ENCODE measurements at places on chromosomes 7 and 10.

DNA sequence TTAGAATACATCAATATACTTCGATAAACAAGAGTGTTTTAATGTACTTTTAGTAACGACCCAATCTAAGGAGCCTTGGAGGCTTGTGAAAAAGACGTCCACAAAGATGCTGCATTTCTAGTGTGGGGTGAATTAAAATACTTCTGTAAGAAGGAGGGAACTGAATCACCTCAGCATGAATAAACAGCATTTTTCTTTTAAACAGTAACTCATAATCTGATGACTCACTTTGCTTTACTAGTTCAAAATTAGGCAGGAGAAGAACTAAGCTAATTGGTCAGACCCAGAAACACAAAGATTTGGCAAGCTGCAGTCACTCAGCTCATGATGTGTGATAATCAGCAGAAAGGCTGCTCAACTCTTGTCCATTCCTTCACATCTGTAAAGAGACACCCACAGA lies 24.2 kb downstream of the NCOA4 start:
- H3K4me3 ChIP-seq, result no peak overlapping the region
- H3K27me3 ChIP-seq, result no peaks in the 10 kb centered on the region
- no peaks in the 10 kb centered on the region for H3K4me1 ChIP-seq

- no peaks in the 10 kb centered on the region for H3K36me3 ChIP-seq
- DNase-seq, result no peak
- no peak overlapping the region for H3K4me3 ChIP-seq
- no peaks in the 10 kb centered on the region for H3K27me3 ChIP-seq
These were observed 35.8 kb upstream of the HECW1 start for GRCh38 chr7:43076606-43077005.

DNA sequence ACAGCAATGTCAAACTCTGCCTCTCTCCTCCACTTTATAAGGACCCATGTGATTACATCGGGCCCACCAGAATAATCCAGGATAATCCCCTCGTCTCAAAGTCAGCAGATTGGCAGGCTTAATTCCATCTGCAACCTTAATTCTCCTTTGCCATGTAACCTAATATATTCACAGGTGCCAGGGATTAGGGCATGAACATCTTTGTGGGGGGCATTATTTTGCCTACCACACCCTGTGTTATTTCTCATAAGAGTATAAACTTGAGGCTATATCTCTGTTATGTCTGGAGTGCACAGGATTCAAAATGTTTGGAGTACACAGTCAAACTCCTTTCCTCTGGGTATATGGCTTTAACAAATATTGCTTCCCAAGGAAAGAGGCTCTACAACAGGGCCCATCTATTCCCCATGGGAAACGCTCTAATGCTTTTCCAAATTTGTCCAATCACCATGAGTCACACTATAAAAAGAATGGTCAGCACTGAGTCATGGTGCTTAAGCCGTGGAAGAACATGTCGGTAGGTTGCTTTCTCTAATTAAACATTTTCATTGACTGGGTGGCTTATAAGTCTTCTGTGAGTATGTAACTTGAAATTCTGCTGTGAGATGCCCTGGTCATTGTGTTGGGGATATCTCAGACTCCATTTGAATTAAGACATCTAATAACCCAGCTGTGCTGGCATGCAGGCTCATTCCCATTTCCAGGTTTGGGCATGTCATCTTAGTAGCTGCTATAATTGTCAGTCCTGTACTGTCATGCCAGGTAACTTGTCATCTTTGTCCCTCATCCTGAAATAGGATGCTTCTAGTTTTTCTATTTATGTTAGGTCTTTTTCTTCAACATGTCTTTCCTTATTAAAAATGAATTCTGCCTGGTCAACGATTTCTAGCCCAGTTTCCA lies 11.5 kb upstream of the AKR1B10 start:
- peaks cover 4% of the 10 kb centered on the region for H3K27me3 ChIP-seq
- no peaks in the 10 kb centered on the region for H3K4me1 ChIP-seq
- DNase-seq, result no peak
- no peak overlapping the region for H3K27ac ChIP-seq
- no peaks in the 10 kb centered on the region for H3K36me3 ChIP-seq

DNA sequence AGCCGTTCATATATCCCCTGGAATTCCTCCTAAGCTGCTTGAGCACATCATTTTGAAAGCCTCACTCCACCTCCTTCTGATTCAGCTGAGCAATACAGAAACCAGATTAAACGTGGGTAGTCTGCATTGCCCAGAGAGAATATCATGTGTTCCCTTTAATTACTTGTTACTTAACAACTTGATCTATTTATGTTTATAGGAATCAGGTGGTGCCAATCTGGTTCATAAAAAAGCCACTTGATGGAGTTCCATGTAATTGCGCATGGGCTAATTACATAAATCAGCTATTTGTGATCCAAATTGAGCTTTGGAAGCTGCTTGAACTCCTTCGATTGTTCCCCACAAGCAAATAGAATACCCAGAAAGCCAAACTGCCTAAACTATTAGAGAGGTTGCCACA lies 114.7 kb upstream of the ADCY1 start:
- DNase-seq, result no peak
- no peaks in the 10 kb centered on the region for H3K4me1 ChIP-seq

- H3K27ac ChIP-seq, result no peak overlapping the region
- H3K27me3 ChIP-seq, result no peaks in the 10 kb centered on the region
- no peak overlapping the region for H3K4me3 ChIP-seq
- no peaks in the 10 kb centered on the region for H3K4me1 ChIP-seq
- DNase-seq, result no peak
- peaks cover 9% of the 10 kb centered on the region for H3K36me3 ChIP-seq
These were observed 44.2 kb downstream of the RAB11FIP2 start for GRCh38 chr10:118002581-118002980.

All from T-cell (primary cell).